ENCODE measurements at places on chromosomes 6 and 20.

- DNase-seq = no peak
Observed at GRCh38 chr20:24970030-24970553, 21.0 kb downstream of the CST7 start.

- no peak for DNase-seq
Observed at GRCh38 chr20:47411161-47411560, 54.7 kb upstream of the ZMYND8 start.

DNA sequence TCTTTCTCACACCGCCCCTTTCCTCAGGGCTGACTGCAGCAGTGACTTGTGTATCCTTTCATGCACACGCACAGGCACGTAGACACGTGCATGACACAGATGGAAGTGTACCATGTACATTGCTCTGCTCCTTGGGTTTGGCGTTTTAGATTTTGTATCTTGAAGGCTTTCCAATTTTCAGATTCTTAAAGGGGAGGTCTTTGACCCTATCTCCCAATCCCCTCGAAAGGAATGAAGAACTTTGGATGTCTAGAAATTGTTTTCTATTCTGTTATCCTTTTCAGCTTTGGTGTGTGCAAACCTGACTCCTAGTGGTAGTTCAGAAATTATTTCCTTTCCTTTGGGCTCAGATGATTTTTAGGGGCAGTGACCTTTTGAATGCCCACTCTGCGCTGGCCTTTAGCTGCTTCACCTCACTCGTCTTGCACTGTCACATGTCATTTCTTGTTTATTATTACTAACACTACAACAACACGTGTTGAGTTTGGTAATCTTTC lies 63.0 kb downstream of the HIVEP1 start:
- DNase-seq = no peak

DNA sequence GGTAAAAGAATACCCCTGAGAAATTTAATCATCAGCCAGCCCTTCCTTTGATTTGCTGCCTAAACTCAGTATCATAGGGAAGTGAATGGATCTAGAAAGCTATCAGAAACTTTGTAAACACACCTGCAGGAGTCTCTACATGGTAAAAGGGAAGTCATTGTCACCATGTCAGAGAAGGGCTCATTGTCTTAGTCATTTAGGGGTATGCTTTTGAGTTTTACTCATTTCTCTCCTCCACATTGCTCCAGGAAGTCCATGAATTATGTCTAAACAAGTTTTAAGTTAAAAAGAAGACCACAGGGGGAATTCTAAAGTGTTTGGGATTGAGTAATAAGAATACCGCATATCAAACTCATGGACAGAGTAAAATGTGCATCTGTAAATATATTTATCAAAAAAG lies 2.5 kb downstream of the SLC17A1 start:
- DNase-seq = peak; percentile 2

- no peak for DNase-seq
Observed at GRCh38 chr6:25013246-25013645, 77.5 kb upstream of the RIPOR2 start.

Data from GM12878 (cell line).